Activated CD4-positive, alpha-beta T cell treated with anti-CD3 and anti-CD28 coated beads, Interleukin-10, Interleukin-2, amounts not matched to agents 100 ng/mL and 50 ng/mL, durations not matched to agents 16 hours and 8 hours (primary cell): ENCODE measurements at places on chromosomes 12 and 14.
A peak's percentile ranks its signal among the peaks of the same experiment; 100 is the strongest.

GRCh38 chr14:73476451-73476931 is 14.2 kb upstream of the RIOX1 start:
- no peak for DNase-seq

GRCh38 chr14:97077253-97077653 is 280.1 kb downstream of the VRK1 start:
- peak; percentile 31 for DNase-seq

DNA sequence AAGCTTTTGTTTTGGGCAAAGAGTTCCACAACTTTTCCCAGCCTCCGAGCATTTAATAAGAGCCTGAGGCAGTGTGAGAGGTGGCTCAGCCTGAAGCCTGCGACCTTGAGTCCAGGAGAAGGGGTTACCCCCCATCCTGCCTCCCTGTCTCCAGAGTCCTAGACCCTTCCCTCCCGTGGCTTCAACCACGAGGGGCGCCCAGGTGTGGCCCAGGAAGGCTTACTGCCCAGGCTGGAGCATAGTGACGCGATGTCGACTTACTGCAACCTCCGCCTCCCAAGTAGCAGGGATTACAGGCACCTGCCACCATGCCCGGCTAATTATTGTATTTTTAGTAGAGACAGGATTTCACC is 641 bp downstream of the LRRC43 start:
- DNase-seq = no peak

DNA sequence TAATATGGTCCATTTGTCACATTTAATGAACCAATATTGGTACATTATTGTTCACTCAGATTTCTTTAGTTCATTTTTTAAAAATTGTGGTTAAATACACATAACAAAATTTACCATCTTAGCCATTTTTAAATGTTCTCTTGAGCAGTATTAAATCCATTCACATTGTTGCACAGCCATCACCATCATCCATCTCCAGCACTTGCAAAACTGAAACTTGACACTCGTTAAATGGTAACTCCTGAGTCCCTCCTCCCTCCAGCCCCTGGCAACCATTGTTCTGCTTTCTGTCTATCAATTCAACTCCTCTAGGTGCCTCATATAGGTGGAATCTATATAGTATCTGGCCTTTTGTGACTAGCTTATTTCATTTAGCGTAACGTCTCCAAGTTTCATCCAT is 86.4 kb downstream of the ACACB start:
- DNase-seq = no peak

DNA sequence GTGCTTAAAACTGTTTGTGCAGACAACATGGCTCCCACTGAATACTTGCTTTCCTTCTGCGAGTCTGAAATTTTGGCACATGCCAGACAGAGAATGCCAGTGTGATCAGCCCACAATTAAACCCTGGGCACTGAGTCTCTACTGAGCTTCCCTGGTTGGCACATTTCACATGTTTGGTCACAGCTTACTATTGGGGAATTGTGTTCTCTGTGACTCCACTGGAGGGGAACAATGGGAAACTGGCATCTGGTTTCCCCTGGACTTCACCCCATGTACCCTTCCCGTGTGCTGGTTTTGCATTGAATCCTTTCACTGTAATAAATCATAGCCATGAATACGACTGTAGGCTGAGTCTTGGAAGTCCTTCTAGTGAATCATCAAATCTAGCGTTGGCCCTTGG is 64.9 kb downstream of the EFCAB11 start:
- DNase-seq = no peak

DNA sequence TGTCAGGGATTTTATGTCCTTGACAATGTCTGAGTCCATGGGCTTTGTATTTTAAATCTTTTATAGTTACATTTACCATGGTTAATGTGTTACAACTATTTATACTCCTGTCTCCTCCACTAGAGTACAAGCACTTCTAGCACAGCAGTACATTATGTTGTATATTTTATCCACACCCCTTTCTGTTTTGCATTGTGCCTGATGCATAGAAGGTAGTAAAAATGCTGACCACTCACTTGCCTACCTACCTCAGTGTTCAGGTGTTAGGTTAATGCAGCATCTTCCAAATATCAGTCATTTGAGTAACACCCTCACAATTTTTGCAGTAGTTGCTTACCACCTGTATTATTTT is 31.1 kb upstream of the SLC38A2 start:
- DNase-seq = no peak

DNA sequence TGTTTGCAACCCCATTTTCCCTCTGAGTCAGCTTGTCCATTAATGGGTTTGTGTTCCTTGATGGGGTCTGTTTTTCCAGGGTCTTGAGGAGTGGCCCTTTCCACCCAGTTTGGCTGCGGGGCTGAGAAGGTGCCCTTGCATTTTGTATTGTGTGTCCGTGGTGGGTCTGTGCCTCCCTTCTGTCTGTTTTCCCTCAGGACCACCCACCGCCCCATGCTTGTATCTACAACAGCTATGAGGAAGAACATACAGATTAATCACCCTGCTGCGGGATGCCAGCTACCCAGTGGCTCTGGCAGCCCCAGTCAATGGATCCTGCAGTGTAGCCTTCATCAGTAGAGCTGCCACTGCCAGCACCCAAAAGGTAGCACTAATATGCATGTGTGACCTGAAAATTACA is 235.7 kb downstream of the CACNA1C start:
- DNase-seq = no peak
